ENCODE measurements at places on chromosomes 13 and 19. TPM values are rescaled to one million over a fixed set of nuclear protein-coding genes. Genes with fewer than 3 reads are reported as not detected.
A peak's percentile ranks its signal among the peaks of the same experiment; 100 is the strongest.

DNA sequence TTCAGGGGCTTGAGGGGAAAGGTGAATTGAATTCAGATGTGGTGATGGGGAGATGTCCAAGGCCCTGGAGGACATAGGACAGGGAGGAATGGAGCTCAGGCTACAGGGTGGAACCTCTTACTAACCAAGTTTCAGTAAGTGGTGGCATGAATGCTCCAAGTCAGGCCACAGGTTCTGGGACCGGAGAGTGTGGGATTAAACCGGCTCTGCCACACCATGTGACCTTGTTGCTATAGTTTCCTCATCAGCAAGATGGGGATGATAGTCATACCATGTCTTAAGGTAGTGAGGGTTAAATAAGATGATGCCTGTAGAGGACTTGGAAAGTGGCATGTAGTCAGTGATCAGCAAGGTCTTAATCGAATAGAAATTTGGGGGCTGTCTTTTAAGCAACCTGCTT lies 16.3 kb downstream of the GPR183 start:
- DNase-seq = no peak

GRCh38 chr13:51249770-51250741 lies 27.9 kb downstream of the FAM124A start:
- DNase-seq = no peak

The PSG2 gene
- polyA plus RNA-seq = 0.05 TPM

The ZNF709 gene
- polyA plus RNA-seq = 0.41 TPM

- no peak for DNase-seq
Measured at GRCh38 chr13:27964741-27965323, 4.3 kb downstream of the CDX2 start.

DNA sequence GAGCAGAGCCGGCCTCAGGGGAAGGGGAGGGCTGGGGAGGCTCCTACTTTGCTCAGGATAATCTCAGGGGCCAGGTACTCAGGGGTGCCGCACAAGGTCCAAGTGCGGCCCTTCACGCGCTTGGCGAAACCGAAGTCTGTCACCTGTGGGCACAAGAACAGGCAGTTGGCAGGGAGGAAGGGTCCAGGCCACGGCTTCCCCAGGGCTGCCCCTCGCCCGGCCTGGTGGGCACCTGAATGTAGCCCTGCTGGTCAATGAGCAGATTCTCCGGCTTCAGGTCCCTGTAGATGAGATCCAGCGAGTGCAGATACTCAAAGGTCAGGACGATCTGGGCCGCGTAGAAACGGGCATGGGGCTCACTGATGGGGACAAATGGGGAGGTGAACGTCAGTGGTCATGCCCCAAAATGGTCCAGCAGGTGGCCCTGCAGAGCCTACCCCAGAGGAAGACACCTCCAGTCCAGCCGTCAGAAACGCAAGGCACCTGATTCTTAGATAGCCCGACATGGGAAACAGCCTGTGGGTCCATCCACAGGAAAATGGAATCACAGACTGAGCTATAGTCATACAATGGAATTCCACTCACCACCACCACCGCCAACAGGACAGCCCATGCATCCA lies 7.1 kb upstream of the SAMD1 start:
- no peak for DNase-seq

The CGB1 gene
- polyA plus RNA-seq = not detected

DNA sequence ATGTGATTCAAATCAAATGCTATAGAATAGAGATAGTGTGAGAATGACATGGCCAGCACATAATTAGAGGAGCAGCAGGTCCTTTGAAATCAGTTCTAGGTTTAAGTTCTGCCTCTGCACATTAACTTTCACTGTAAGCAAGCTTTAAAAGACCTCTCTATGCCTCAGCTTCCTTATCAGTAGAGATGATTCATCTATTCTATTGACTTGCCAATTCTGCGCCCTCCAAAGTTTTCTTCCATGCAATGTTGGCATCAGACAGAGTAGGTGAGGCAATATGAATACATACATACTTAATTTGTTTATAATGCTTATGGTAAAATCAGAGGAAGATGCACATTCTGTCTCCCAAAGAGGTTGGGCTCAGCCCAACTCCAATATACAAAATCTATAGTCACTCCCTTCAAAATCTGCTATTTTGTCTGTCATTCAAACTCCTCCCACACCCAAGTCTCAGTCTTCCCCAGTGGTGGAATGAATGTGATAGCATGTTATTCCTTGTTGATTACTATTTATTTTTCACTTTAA lies 525.5 kb downstream of the RFC3 start:
- DNase-seq = no peak

The CD70 gene
- polyA plus RNA-seq = 28.9 TPM

- no peak for DNase-seq
Measured at GRCh38 chr19:47141695-47142094, 11.1 kb downstream of the SAE1 start.

The CCDC70 gene
- not detected for polyA plus RNA-seq

DNA sequence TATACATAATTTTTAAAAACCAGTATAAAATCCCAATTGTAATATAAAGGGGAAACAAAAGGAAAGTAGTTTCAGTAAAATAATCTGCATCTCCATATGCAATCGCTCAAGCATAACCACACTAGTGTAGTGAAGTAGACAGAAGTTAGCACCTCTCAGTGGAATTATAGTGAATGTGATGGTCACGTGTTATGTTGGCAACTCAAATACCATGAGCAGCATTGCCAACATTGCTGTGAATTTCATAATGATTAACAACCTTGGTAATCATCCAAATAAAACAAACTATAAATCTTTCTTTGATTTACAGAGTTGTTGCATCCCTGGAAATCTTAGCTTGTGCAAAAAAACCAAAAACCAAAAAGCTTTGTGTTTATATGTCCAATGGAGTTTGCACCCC lies 77.3 kb upstream of the SIAH3 start:
- peak; percentile 12 for DNase-seq

The URI1 gene
- polyA plus RNA-seq = 46.6 TPM

- peak; percentile 52 for DNase-seq
Measured at GRCh38 chr19:40717880-40718773, 1.2 kb downstream of the ITPKC start.

DNA sequence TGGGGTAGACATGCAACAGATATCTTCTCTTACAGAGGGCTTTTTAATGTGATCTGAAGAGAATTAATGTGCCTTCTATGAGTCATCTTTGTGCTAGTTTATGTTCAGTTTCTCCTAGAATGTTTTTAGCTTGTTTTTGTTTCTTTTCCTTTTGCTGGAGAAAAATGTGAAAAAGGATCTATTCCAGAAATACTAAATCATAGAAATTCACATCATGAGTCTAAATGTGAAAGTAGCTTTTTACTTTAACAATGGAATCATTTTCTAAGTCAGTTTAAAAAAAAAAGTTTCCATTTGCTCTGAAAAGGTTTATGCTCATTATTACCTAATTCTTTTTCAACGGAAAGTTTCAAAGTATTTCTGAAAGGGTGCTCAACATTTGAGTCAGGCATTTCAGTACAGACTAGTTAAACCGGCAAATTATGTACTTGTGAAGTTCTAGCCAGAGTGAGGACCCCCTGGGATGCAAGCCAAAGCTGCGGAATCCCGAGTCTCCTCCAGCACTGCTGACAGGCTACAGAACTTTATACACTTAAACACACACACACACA lies 72.9 kb downstream of the SPATA13 start:
- DNase-seq = no peak

DNA sequence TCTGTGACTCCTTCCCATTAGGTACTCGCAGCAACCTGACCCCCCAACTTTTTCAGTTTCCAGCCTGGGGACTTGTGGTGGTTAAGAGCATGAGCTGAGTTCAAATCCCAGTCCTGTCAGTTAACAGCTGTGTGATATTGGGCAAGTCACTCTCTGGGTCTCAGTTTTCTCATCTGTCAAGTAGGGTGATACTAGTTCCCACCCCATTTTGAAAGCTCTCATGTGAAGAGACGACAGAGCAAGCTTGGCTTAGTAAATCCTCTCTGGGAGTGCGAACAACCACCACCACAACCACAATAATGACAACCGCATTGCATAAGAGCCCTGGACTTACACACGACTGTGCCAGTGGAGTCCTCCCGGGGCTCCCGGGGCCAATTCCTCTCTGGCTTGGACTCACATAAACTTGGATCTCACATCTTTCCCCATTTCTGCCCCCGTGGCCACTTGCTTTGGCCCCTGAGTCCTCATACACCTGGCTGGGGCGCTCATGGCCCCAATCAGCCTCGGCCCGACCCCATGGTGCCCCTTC lies 454 bp downstream of the BLVRB start:
- DNase-seq = peak; percentile 74

The CNN1 gene
- 0.03 TPM for polyA plus RNA-seq

The RANBP3 gene
- polyA plus RNA-seq = 62.7 TPM

The OVOL3 gene
- polyA plus RNA-seq = not detected

The DIAPH3 gene
- 9.7 TPM for polyA plus RNA-seq

DNA sequence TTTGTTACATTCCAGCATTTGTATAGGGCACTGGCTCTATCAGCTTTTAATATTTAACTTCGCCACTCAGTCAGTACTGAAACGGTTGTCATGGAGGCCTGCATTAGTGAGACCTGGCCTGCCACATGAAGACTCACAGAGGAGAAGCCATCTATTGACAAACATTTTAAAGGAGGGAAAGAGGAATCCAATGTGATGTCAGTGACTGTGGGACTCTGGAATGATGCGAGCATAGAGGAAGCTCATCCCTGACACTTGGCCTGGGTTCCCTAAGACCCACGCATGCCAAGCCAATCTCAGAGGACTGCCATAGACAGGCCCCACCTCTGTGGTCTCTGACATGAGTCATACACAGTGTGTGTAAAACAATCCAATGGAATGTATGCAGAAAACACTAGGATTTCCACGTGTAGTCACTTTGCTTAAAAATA lies 7.9 kb upstream of the DPY19L3 start:
- DNase-seq = peak; percentile 26

The C19orf85 gene
- polyA plus RNA-seq = not detected

The SMAD9 gene
- 0.16 TPM for polyA plus RNA-seq

GRCh38 chr13:113297370-113298042 lies 467 bp downstream of the LAMP1 start:
- peak; percentile 49 for DNase-seq

The CACNG8 gene
- not detected for polyA plus RNA-seq

The SELENOV gene
- not detected for polyA plus RNA-seq

DNA sequence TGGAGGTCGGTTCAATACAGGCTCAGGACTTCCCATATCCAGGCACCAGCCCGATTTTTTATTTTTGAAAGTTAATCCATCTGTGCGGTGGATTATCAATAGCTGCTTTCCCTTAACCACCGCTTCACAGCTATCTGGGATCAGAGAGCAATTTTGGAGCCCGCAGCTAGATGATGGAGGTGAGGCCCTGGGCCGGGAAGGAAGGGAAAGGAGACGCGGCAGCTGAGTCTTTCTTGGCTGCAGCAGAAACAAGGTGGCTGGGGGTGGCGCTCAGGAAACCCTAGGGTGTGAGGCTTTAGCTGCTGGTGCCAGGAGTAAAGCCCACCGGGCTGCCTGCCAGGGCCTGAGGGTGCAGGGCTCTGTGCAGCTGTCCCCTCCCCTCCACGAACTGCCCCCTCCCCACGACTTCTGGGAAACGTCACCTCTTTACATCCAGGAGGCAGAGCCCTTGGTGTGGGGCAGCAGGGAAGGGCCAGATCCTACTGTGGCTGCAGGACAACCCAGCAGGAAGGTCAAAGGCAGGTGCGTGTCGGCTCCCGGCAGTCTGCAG lies 307.0 kb downstream of the ZNF536 start:
- no peak for DNase-seq

The C19orf33 gene
- polyA plus RNA-seq = 445 TPM

GRCh38 chr13:38008636-38009035 lies 139.1 kb upstream of the TRPC4 start:
- DNase-seq = no peak

- no peak for DNase-seq
Measured at GRCh38 chr13:91050970-91051369, 296.5 kb upstream of the MIR17HG start.

- DNase-seq = no peak
Measured at GRCh38 chr13:20608438-20609020, 41.6 kb downstream of the IFT88 start.

DNA sequence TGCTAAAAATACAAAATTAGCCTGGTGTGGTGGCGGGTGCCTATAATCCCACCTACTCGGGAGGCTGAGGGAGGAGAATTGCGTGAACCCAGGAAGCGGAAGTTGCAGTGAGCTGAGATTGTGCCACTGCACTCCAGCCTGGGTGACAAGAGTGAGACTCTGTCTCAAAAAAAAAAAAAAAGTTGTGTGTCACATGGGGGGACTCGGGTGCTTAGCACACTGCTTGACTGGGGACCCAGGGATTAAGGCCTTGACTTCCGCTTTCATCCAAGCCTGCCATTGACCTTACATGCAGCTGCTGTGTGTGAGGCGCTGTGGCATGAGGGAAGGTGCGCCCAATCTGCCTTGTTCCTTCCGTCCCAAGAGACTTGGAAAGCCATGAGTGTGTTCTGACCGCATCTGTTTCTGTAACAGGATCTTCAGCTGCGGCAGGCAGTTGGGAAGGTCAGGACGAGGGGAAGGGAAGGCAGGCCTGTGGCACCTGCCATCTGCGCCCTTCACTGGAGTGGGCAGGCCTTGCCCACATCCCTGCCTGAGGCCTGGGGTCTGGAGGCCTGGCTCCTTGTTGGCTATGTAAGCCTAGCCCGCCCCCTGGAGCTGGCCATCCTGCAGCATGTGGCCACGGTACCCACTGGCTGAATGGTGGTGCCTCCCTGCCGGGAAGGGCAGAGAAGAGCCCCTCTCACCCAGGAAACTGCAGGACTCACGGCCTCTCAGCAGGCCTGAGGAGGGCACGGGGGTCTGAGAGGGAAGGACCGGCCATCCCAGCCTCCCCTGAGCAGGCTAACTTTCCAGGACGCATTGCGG lies 23.0 kb downstream of the PPP1R37 start:
- DNase-seq = no peak

DNA sequence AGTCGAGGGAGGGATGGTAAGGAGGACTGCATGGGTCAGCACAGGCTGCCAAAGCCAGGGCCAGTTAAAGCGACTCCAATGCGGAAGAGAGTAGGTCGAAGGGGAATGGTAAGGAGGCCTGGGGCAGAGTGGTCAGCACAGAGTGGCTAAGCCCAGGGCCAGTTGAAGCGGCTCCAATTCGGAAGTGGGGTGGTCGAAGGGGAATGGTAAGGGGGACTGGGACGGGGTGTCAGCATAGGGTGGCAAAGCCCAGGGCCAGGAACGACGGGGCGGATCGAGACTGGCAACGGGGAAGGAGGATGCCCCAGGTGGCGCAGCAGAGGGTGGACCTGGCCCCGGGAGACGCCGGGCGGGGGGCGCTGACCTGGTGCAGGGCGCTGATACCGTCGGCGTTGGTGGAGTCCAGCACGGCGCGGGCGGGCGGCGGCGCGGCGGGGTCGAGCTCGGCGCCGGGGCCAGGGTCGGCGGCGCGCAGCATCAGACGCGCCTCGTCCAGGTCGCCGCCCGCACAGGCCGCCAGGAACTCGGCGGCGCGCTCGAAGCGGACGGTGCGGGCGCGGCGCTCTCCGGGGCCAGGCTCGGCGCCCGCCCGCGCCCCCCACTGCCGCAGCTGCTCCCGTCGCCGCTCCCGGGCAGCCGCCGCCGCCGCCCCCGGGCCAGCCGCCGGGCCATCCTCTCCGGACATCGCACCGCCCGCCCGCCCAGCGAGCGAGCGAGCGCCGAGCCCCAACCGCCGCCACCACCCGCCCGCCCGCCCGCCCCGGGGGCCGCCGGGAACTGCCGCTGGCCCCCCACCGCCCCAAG lies at the start of gene PPP1R12C:
PPP1R12C (minus strand) TSS at position 779 of the 804 bp plus-strand sequence; CDS start at position 685, 94 bp downstream.
- no peak for DNase-seq

Data from mammary epithelial cell (primary cell).